Gastrocnemius medialis (tissue), 4 donors: ENCODE measurements at places on chromosomes 2 and 18. TPM values are rescaled to one million over a fixed set of nuclear protein-coding genes. Genes with fewer than 3 reads are reported as not detected.

DNA sequence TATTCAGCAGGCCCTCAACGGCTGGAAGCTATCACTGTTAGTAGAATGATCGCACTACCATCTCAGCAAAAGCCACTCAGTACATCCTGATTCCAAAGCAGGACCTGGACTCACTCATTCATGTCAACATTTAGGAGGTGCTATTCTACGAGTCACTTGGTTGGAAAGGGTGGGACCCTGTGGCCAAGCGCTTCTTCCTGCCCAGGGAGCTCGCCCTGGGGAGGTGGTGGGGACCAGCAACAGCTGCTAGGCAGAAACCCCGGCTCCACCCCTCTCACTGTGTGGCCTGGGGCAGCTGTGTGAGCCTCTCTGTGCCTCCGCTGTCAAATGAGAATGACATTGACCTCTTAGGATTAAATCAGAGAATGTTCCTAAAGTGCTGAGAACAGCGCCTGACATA lies 231.4 kb downstream of the EIPR1 start:
- no peak for DNase-seq

RPRM gene
- not detected for total RNA-seq

- DNase-seq = no peak
These were observed 524.8 kb upstream of the DSEL start for GRCh38 chr18:68041327-68041726.

DNA sequence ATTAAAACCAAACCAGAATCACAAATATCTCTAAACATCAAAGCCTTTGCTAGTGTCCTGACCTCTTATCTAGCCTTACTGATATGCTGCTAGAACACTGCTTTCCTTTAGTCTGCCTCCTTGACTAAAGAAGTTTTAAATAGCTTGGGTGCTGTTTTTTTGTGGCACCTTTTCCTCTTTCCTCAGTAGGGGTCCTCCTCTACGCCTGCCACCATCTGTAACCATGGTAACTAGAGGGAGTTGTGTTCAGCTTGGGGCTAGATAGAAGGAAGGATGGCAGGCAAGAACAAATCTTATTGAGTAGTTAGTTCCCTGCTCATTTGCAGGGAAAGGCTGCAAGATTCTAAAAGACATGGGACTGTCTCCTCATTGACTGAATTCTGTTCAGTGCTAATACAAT lies 86.0 kb downstream of the TAF4B start:
- DNase-seq = no peak

ATOH8 gene
- 266 TPM for total RNA-seq

- DNase-seq = no peak
These were observed 35.7 kb upstream of the NEMP2 start for GRCh38 chr2:190569994-190570755.

DNA sequence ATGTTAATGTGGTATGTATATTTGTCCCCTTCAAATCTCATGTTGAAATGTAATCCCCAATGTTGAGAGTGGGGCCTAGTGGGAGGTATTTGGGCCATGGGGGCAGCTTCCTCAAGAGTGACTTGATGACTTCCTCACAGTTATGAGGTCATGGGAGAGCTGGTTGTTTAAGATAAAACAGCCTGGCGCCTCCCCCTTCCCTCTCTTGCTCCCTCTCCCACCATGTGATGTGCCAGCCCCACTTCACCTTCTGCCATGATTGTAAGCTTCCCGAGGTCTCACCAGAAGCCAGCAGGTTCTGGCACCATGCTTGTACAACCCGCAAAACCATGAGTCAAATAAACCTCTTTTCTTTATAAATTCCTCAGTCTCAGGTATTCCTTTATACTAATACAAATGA lies 258.3 kb upstream of the POU3F3 start:
- no peak for DNase-seq
